Mesendoderm (in vitro differentiated cells): ENCODE measurements at places on chromosomes 2 and 18.

- H3K27me3 ChIP-seq = no peaks in the 10 kb centered on the region
- H3K4me3 ChIP-seq = no peak overlapping the region
- no peak overlapping the region for H3K27ac ChIP-seq
- DNase-seq = no peak
- H3K36me3 ChIP-seq = no peaks in the 10 kb centered on the region
Observed at GRCh38 chr2:203673933-203674332, 32.5 kb upstream of the CD28 start.

GRCh38 chr2:165144315-165144714, 59.5 kb downstream of the SCN3A start:
- peaks cover 1% of the 10 kb centered on the region for H3K4me1 ChIP-seq
- no peak overlapping the region for H3K27ac ChIP-seq
- no peak overlapping the region for H3K4me3 ChIP-seq
- H3K27me3 ChIP-seq = no peaks in the 10 kb centered on the region
- no peaks in the 10 kb centered on the region for H3K36me3 ChIP-seq
- DNase-seq = peak; percentile 68

GRCh38 chr18:8890957-8891464, 185.7 kb downstream of the MTCL1 start:
- H3K27ac ChIP-seq = peak overlapping the region; percentile 65
- H3K27me3 ChIP-seq = no peaks in the 10 kb centered on the region
- H3K4me3 ChIP-seq = no peak overlapping the region
- no peaks in the 10 kb centered on the region for H3K36me3 ChIP-seq
- peak; percentile 99 for DNase-seq
- peaks cover 4% of the 10 kb centered on the region for H3K4me1 ChIP-seq

GRCh38 chr2:23586741-23587306, 201.8 kb downstream of the KLHL29 start:
- no peaks in the 10 kb centered on the region for H3K4me1 ChIP-seq
- H3K4me3 ChIP-seq = no peak overlapping the region
- no peak overlapping the region for H3K27ac ChIP-seq
- H3K27me3 ChIP-seq = no peaks in the 10 kb centered on the region
- no peak for DNase-seq

DNA sequence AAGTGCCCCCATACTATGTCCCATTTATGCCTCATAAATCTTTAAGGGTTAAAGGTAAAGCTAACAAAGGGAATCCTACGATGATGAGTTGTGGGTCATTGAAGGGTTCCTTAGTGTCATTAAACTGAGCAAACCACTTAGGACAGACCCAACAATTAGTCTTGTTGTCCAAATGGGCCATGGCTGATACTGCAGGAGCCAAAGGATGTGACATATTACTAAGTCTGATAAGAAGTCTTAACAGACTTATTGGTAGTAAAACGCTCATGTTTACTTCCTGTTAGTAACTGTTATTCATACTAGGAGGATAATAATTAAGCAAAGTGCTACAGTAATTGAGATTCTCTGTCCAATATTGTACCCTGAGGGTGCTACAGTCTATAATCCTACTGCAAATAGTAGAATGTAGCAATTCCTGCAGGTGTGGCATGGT, 96.8 kb downstream of the PTPN4 start:
- H3K27ac ChIP-seq = no peak overlapping the region
- no peak overlapping the region for H3K4me3 ChIP-seq
- no peaks in the 10 kb centered on the region for H3K36me3 ChIP-seq
- H3K4me1 ChIP-seq = no peaks in the 10 kb centered on the region
- no peaks in the 10 kb centered on the region for H3K27me3 ChIP-seq

DNA sequence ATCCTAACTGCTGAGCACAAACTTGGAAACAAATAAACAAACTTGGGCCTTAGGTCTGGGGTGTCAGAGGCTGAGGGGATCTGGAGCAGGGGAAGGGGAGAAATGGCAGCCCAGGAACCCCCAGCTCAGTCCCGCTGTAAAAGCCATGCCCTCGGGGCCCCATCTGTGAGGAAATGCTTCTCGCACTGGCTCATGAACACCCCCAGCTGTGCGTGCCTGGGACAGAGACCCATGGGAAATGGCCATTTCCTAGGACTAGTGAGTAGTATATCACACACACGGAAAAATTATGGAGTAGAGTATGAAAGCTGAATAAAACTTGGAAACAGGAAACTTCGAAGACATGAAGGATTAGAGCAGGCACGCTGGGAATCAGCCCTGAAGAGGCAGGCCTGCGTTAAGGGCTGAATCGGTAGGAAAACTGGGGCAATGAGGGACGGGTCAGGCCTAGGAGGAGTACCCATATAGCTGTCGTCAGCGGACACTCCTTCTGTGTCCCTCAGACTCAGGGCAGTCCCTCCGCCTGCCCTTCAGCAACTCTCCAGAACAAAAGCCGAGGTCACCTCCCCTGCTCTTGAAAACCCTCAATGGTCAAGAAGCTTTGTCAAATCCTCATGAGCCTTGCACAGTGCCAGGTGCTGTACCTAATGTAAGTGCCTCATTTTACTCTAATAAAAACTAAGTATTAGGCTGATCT, 120.8 kb upstream of the ODC1 start:
- no peaks in the 10 kb centered on the region for H3K4me1 ChIP-seq
- DNase-seq = no peak
- H3K27me3 ChIP-seq = no peaks in the 10 kb centered on the region
- H3K27ac ChIP-seq = no peak overlapping the region

DNA sequence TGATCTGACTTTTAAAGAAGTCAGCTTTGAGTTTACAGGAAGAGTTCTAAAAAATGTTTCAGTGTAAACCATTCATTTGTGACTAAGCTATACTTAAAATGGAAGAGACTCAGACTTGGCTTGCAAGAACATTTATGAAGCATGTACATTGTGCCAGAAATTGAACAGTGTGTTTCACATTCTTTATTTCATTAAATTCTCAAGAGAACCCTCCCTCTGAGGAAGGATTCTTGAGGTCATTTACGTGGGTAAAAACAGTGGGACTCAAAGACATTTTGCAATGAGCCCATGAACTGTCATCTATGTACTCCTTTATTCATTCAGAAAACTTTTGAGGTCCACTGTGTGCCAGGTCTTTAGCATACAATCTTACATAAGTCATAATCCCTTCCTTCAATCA, 143.6 kb upstream of the ZNF521 start:
- H3K4me3 ChIP-seq = no peak overlapping the region
- H3K36me3 ChIP-seq = no peaks in the 10 kb centered on the region
- DNase-seq = no peak
- H3K27ac ChIP-seq = no peak overlapping the region
- H3K27me3 ChIP-seq = no peaks in the 10 kb centered on the region
- H3K4me1 ChIP-seq = no peaks in the 10 kb centered on the region
